Smooth muscle cell of bladder (primary cell): ENCODE measurements at places on chromosomes 7 and 10. TPM values are rescaled to one million over a fixed set of nuclear protein-coding genes. Genes with fewer than 3 reads are reported as not detected.

Gene KAZALD1
- total RNA-seq, result 18.2 and 30.3 TPM in 2 replicates

Gene OPN1SW
- not detected in 2 replicates for total RNA-seq

Gene UFSP1
- 4.1 and 6.7 TPM in 2 replicates for total RNA-seq

Gene TMEM270
- not detected in 2 replicates for total RNA-seq

Gene LLCFC1
- not detected in 2 replicates for total RNA-seq

Gene MYL10
- not detected in 2 replicates for total RNA-seq

Gene IFIT1B
- total RNA-seq, result not detected in 2 replicates

Gene KIAA1549
- total RNA-seq, result 1.4 and 1.5 TPM in 2 replicates

Gene AKR1B1
- 201 and 237 TPM in 2 replicates for total RNA-seq

Gene SPDYE5
- total RNA-seq, result not detected in 2 replicates

Gene ANKRD7
- 0.85 and 0.92 TPM in 2 replicates for total RNA-seq

Gene OR2A5
- not detected in 2 replicates for total RNA-seq

Gene TRIM73
- total RNA-seq, result 0.18 and 0.71 TPM in 2 replicates

Gene DPP6
- total RNA-seq, result not detected in 2 replicates

Gene SEMA3C
- total RNA-seq, result 99.7 and 127 TPM in 2 replicates

Gene H2BK1
- total RNA-seq, result not detected in 2 replicates

Gene UCMA
- total RNA-seq, result not detected in 2 replicates

Gene GRM3
- not detected in 2 replicates for total RNA-seq

Gene WDR86
- total RNA-seq, result 3.1 and 7.1 TPM in 2 replicates

Gene WNT8B
- total RNA-seq, result not detected in 2 replicates

Gene ACTR3C
- 1.6 and 3.2 TPM in 2 replicates for total RNA-seq

Gene CYP2C8
- total RNA-seq, result under 0.01 TPM in 1 of 2 replicates, not detected in the other

Gene PIK3CG
- 0.09 and 0.28 TPM in 2 replicates for total RNA-seq

Gene LBX1
- total RNA-seq, result not detected in 2 replicates

Gene MMP21
- under 0.01 and 0.09 TPM in 2 replicates for total RNA-seq

Gene CUZD1
- total RNA-seq, result 0.43 and 0.55 TPM in 2 replicates

Gene PPP1R17
- total RNA-seq, result not detected in 2 replicates

Gene SDK1
- 4.1 and 6.5 TPM in 2 replicates for total RNA-seq

Gene CTAGE8
- 0.28 TPM in 1 of 2 replicates, not detected in the other for total RNA-seq

Gene OR2A42
- total RNA-seq, result under 0.01 TPM in 1 of 2 replicates, not detected in the other

Gene JAKMIP3
- total RNA-seq, result 0.14 and 0.55 TPM in 2 replicates

Gene CTTNBP2
- 0.28 and 2.3 TPM in 2 replicates for total RNA-seq

Gene SYT15B
- total RNA-seq, result 0.57 and 2.7 TPM in 2 replicates

Gene ZNF212
- 2.1 and 3.9 TPM in 2 replicates for total RNA-seq

Gene ATOH7
- 0.09 TPM in 1 of 2 replicates, not detected in the other for total RNA-seq

Gene MLXIPL
- 0.37 and 0.57 TPM in 2 replicates for total RNA-seq

Gene ASB10
- not detected in 2 replicates for total RNA-seq

Gene ERVW-1
- 0.09 TPM in 1 of 2 replicates, not detected in the other for total RNA-seq

Gene NPSR1
- total RNA-seq, result not detected in 2 replicates

Gene CACNB2
- total RNA-seq, result 6.7 and 9.0 TPM in 2 replicates

Gene MYH16
- not detected in 2 replicates for total RNA-seq

Gene TCERG1L
- not detected in 2 replicates for total RNA-seq

Gene ASZ1
- not detected in 2 replicates for total RNA-seq

Gene LRIT1
- not detected in 2 replicates for total RNA-seq

Gene NODAL
- total RNA-seq, result not detected in 2 replicates

Gene AASS
- total RNA-seq, result 37.8 and 61.6 TPM in 2 replicates

Gene PRTFDC1
- total RNA-seq, result 19.4 and 23.3 TPM in 2 replicates

Gene NUDT1
- 28.8 and 34.8 TPM in 2 replicates for total RNA-seq

Gene GHITM
- total RNA-seq, result 202 and 218 TPM in 2 replicates

Gene SPDYE16
- total RNA-seq, result 0.14 TPM in 1 of 2 replicates, not detected in the other

Gene SPDYE18
- 0.09 and 0.14 TPM in 2 replicates for total RNA-seq

Gene ABCC2
- 1.6 and 2.4 TPM in 2 replicates for total RNA-seq

Gene MAT1A
- not detected in 2 replicates for total RNA-seq

Gene PITX3
- 0.14 and 0.18 TPM in 2 replicates for total RNA-seq

Gene CREB3L2
- 13.7 and 19.9 TPM in 2 replicates for total RNA-seq

Gene PNLIPRP3
- 0.09 TPM in 1 of 2 replicates, not detected in the other for total RNA-seq
